ENCODE measurements at places on chromosomes 4 and X.

GRCh38 chr4:88999392-88999930 is 57.5 kb downstream of the FAM13A start:
- no peak for DNase-seq

DNA sequence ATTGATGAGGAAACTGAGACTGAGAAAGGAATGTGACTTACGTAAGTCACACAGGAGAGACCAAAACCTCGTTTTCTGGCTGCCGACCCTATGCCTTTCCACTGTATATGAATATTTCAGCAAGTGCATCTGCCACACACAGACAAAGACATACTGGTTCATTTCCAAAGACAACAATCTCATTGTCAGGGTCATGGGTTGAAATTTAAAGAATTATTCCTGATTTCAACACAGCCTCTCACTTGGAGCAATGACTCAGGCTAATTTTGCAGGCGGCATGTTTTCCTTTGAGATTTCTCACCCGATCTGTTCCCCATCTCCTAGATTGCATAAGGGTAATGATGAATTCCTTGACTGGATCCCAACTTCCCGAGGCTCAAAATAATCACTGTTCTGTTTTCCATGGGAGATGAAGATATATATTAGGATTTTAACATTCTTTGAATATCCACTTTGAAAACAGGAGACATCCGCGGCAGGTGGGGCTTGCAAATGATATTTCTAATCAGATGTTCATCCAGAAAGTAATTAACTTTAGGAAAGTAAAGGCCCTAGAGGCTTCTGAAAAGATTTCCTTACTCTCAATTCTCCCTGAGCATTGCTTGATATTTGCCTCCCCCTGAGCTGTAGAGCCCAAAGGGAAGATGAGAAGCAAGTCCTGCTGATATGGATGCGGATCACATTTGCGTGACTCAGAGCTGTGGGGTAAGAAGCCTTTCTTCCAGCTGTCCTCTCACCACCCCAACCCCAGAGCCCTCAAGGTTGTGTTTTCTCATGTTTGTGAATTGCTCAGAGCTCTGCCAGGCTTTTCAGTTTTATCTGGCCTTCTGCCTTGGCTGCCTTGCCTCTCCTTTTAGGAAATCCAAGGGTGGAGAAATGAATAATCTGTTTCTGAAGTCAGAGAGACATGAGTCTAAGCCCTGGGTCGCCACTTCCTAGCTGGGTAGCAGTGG is 361.1 kb upstream of the BOD1L1 start:
- no peak for DNase-seq

DNA sequence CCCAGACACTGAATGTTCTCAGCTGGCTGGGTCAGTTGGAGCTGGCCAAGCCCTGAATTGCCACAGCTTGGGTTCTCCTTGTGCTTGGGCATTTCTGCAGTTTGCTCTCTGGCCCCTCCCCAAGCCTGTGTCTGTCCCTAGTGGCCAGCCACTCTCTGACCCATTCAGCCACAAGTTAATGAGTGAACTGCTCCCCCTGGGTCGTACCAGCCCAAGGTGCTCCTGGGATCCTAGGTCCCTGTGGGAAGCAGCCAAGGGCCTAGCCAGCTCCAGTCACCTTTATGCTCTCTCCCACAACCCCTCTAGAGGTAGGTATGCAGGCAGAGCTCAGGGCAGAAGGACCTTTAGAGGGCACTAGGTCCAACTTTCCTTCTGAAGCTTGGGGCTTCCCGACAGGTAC is 51.5 kb downstream of the STARD8 start:
- no peak for DNase-seq

GRCh38 chr4:71749008-71749594 is 34.8 kb downstream of the GC start:
- DNase-seq: no peak

All from CD4-positive, alpha-beta T cell treated with Interleukin-15 for 4 hours (primary cell).